ENCODE measurements at places on chromosomes 7 and 10. TPM values are rescaled to one million over a fixed set of nuclear protein-coding genes. Genes with fewer than 3 reads are reported as not detected.
A peak's percentile ranks its signal among the peaks of the same experiment; 100 is the strongest.

- no peak overlapping the region for H3K27ac ChIP-seq
- no peaks in the 10 kb centered on the region for H3K27me3 ChIP-seq
- no peaks in the 10 kb centered on the region for H3K36me3 ChIP-seq
- no peak overlapping the region for H3K4me3 ChIP-seq
- no peak for DNase-seq
Measured at GRCh38 chr10:17787087-17787961, 21.8 kb upstream of the MRC1 start.

Gene CSGALNACT2
- total RNA-seq, result 15.5 TPM

Gene CABCOCO1
- total RNA-seq, result not detected

- no peaks in the 10 kb centered on the region for H3K4me1 ChIP-seq
- H3K27me3 ChIP-seq, result no peaks in the 10 kb centered on the region
- no peaks in the 10 kb centered on the region for H3K36me3 ChIP-seq
- H3K27ac ChIP-seq, result no peak overlapping the region
- H3K4me3 ChIP-seq, result no peak overlapping the region
Measured at GRCh38 chr10:107033799-107034422, 130.6 kb downstream of the SORCS1 start.

DNA sequence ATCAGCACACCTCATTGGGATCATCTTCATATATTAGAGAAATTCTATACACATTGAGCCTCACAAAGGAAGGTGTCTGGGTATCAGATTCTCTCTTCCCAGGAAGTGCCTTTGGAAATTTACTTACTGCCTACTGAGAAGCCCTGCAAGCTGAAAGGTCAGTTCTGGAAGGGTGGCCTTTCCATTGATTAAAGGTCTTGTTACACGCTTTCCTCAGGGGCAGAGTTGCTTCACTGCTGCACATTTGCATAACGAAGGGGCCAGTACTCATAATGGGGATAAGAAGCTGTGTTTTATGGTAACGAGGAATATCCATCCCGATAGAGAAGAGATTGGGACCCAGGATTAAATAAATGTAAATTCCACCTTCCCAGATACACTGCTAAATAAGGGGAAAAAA, 19.4 kb upstream of the IL15RA start:
- H3K27ac ChIP-seq, result no peak overlapping the region
- no peak overlapping the region for H3K4me3 ChIP-seq
- H3K4me1 ChIP-seq, result no peaks in the 10 kb centered on the region

DNA sequence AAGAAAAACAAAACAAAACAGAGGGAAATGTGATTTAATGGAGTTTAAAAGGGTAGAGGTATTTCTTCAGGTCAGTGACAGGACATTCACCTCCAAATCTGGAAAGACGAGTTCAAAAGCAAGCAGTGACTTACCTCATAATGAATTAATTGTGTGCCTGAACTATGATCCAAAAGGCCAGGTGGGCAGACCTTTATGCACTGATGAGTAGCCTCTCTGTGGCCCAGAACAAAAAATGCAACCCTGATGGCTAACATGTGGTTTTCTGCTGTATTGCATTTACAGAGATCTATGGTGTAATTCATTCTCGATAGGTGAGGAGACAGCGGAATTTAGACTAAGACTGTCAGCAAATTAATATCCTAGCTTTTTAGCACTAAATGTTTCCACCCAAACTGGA, 142.0 kb downstream of the HDAC9 start:
- DNase-seq, result no peak
- H3K36me3 ChIP-seq, result no peaks in the 10 kb centered on the region
- H3K4me1 ChIP-seq, result no peaks in the 10 kb centered on the region
- H3K4me3 ChIP-seq, result no peak overlapping the region

Gene NACAD
- total RNA-seq, result 2.1 TPM

Gene SPDYE1
- total RNA-seq, result not detected

DNA sequence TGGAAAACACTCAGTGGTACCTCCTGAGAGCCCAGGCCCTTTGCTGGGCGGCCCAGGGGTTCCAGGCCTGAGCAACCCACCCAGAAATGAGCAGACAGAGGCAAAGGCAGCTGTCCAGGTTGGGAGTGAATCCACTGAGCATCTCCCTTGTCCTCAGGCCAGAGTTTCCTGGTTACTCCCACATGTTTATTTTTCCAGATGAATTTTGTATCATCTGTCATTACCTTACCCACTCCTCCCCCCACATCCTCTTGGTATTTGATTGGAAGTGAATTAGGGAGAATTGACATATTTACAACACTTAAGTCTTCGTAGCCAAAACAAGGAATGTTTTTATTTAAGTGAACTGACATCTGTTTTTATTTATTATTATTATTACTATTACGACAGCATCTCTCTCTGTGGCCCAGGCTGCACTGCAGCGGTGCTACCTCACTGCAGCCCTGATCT, 13.2 kb upstream of the LMBR1 start:
- H3K36me3 ChIP-seq, result no peaks in the 10 kb centered on the region
- H3K4me1 ChIP-seq, result peaks cover 4% of the 10 kb centered on the region
- H3K4me3 ChIP-seq, result no peak overlapping the region
- DNase-seq, result no peak
- no peak overlapping the region for H3K27ac ChIP-seq
- no peaks in the 10 kb centered on the region for H3K27me3 ChIP-seq

DNA sequence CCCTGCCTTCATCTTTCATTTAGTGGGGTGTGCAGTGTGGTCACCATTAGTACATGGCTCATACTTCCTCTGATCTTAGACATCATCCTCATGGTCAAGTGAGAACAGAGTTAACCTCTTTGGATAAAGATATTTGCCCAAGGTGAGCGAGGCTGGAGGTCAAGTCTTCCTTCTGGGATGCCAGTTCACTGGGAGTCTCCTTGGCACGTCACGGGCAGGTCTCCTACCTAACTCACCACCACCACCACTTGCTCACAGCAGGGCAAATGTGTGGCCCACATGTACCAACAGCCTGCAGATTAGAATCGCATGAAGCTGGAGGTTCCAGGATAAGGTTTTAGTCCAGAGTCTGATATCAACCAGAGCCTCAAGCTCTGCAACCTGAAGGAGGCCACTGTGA, 164.6 kb downstream of the USP6NL start:
- H3K36me3 ChIP-seq, result no peaks in the 10 kb centered on the region
- DNase-seq, result no peak
- no peak overlapping the region for H3K27ac ChIP-seq
- H3K27me3 ChIP-seq, result peaks cover 18% of the 10 kb centered on the region
- no peak overlapping the region for H3K4me3 ChIP-seq

GRCh38 chr10:78384049-78384431, 350.4 kb downstream of the RPS24 start:
- no peak overlapping the region for H3K27ac ChIP-seq
- H3K4me1 ChIP-seq, result no peaks in the 10 kb centered on the region

- no peak overlapping the region for H3K4me3 ChIP-seq
- no peaks in the 10 kb centered on the region for H3K36me3 ChIP-seq
- no peaks in the 10 kb centered on the region for H3K27me3 ChIP-seq
- peak; percentile 78 for DNase-seq
- peaks cover 6% of the 10 kb centered on the region for H3K4me1 ChIP-seq
- peak overlapping the region; percentile 88 for H3K27ac ChIP-seq
Measured at GRCh38 chr7:100835903-100836811, 8.8 kb upstream of the EPHB4 start.

Gene MMD2
- total RNA-seq, result not detected

DNA sequence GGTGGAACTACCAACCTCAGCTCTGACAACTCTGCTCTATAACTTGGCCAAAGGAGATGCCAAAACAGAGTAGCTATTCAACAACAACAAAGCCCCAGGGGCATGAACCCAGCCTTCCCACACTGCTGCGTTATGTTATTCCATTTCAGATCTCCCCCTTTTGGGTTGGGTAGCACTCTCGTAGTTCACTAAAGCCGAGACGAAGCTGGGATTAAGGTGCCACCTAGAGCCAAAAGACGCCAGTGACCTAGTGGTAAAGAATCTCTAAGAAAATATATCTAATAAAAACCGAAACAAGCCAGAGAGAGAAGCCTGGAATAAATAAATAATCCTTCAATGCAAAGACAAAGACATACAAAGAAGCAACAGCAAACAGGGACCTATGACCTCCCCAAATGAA, 217.3 kb downstream of the HERPUD2 start:
- no peak for DNase-seq
- no peak overlapping the region for H3K4me3 ChIP-seq
- H3K27me3 ChIP-seq, result no peaks in the 10 kb centered on the region
- H3K27ac ChIP-seq, result no peak overlapping the region

Gene RELN
- not detected for total RNA-seq

Gene CDK14
- total RNA-seq, result 0.40 TPM

Gene NUDT1
- not detected for total RNA-seq

Gene TNS3
- 77.4 TPM for total RNA-seq

Gene SMKR1
- total RNA-seq, result not detected

Gene PDK4
- total RNA-seq, result 309 TPM

DNA sequence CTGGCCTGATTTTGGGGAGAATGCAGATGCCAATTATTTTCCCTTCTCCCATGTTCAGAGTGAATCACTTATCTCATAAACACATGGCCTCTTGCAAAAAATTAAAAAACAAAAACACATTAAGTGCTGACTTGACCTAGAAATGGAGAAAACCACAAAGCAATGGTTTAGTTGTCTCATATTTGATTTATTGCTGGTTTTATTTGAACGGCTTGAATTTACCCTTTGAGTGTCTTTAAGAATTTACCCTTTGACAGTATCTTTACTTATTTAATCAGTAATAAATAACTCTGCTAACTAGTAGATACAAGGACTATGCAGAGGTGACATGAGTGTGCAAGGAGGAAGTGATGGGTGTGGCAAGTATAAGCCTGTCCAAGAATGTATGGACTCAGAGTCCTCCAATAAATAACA, 68.1 kb upstream of the GSDME start:
- H3K27me3 ChIP-seq, result no peaks in the 10 kb centered on the region
- peaks cover 59% of the 10 kb centered on the region for H3K4me1 ChIP-seq
- H3K4me3 ChIP-seq, result no peak overlapping the region
- DNase-seq, result no peak
- H3K27ac ChIP-seq, result peak overlapping the region; percentile 64

Gene ZMIZ2
- 40.6 TPM for total RNA-seq

GRCh38 chr7:13894954-13895353, 94.5 kb downstream of the ETV1 start:
- H3K36me3 ChIP-seq, result no peaks in the 10 kb centered on the region
- DNase-seq, result no peak
- H3K27ac ChIP-seq, result no peak overlapping the region

DNA sequence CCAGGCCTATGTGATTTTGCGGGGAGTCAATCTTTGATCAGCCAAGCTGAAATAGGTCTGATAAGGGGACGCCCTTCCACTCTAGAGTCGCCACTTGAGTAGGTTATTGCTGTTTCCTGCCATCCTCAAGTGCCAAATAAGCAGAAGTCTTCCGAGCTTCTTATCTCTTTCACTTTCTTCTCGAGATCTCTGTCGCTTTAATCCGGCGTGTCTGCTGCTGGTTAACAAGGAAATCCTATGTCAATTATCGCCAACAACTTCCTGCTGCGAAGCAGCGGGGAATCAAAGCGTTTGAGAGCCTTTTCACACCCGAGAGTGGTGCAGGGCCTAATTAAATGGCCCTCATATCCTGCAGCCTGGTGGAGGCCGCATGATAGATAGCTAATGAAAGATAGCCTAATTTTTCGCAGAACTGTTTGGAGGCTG, 215.9 kb downstream of the RAB11FIP2 start:
- H3K4me1 ChIP-seq, result no peaks in the 10 kb centered on the region
- no peaks in the 10 kb centered on the region for H3K27me3 ChIP-seq
- peak overlapping the region; percentile 8 for H3K4me3 ChIP-seq
- DNase-seq, result peak; percentile 23
- no peaks in the 10 kb centered on the region for H3K36me3 ChIP-seq
- H3K27ac ChIP-seq, result no peak overlapping the region

All from transverse colon (tissue), 4 donors.